ENCODE measurements at places on chromosomes 6 and 20.

- DNase-seq: no peak
Measured at GRCh38 chr6:91895599-91896285, 1308.9 kb upstream of the MAP3K7 start.

- no peak for DNase-seq
Measured at GRCh38 chr6:117425431-117426153, at the start of gene ROS1. ROS1 (minus strand) TSS chr6:117425942; CDS start chr6:117425656, 286 bp downstream.

GRCh38 chr20:20341371-20341770 is 26.5 kb upstream of the INSM1 start:
- no peak for DNase-seq

GRCh38 chr20:42611889-42612837 is 577.5 kb downstream of the PTPRT start:
- no peak for DNase-seq

DNA sequence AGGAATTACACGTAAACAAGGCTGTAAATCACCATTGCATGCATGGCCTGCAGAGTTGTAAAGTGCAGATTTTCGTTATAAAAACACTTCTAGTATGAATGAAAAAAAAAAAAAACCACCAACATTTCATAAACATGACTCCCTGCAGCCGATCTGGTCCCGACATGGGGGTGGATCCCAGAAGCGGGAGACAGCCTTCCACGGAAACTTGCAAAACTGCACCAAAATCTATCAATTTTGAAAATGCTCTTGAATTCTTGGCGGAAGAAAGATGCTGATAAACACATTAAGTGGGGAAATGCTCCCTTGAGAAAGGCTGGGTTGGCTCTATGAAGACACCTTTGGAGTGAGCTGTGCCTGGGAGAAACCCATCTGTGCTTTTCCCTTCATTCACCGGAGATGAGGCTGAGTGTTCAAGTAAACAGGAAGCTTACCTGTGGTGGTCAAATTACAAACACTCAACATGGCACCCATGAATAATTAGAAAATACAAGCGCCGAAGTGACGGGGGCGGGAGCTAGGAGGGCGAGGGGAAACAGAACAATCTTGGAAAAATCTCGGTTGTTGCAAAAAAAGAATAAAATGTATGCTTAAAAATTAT is 845 bp upstream of the ANKRD60 start:
- DNase-seq: no peak

GRCh38 chr6:108592371-108593337 is 31.9 kb downstream of the FOXO3 start:
- no peak for DNase-seq

DNA sequence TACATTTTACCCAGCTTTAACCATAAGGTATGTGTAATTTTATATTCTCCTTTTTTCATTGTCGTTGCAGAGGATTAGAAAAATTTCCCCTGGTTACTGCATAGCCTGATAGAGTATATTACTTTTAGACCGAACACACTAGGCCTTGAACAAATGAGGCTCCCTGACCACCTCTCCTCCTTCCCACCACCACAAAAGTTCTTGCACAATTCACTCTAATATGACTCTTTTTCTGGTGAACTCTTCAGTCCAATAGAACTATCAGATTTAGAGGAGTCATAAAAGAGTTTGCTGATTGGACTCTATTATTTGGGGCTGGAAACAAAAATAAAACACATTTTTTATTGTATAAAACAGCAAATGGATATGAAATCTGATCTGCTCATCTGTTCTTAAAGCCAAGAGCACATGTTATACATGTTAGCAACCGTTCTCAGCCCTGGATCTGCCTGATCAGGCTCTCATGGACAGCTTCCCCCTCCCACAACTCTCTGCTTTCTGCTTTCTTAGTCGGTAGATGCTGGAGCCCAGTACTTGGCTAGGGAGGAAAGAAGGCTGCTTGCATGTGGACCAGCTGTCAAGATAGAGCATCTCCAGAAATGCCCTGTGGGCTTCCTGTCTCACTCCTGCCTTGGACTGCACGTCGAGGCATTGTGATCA is 83.5 kb downstream of the CD164 start:
- no peak for DNase-seq

- no peak for DNase-seq
Measured at GRCh38 chr6:129617986-129618385, 92.0 kb downstream of the ARHGAP18 start.

GRCh38 chr6:18147160-18147559 is 7.7 kb downstream of the TPMT start:
- no peak for DNase-seq

DNA sequence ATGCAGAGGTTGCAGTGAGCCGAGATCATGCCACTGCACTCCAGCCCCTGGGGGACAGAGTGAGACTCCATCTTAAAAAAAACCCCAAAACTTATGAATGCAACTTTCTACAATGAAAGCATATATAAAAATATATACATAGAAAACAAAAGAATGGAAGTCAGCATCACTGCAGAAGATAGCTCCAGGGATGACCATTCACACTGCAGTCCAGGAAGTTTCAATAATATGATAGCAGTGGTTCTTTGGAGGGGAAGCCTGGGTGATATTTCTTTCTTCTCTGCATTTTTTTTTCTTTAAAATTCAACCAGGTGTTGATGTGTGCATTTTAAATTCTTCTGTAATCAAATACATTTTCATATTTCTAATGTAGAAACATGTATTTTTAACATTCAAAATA is 12.3 kb downstream of the HLA-G start:
- DNase-seq: no peak
